Sigmoid colon (tissue), 7 donors: ENCODE measurements at places on chromosomes 11 and 22.

DNA sequence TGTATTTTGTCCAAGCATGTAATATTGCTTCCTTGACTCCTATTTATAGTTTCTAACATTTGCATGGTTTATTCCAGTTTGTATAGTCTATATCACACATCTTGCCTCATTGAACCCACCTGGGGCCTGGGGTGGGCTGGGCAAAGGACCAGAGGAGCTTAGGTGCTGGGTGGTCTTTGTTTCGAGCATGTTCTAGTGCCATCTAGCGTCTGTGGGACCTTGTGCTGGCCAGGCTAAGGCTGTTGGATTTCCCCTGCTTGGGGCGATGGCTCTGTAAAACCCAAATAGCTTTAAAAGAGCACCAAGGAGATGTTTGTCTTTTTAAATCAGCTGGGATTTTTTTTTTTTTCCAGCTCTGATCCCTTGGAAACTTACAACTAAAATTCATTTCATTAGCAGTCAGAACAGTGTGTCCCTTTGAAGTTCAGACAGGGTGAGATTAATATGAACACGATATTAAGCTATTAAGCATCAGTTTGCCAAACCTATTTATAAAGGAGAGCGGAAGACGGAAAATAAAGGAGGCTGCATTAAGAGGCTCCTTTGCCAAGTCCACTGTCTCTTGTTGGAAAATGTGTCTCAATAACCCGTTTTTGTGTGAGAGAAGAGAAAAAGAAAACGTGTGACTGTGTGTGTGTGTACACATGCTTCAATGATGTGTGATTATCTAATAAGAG lies 157.4 kb downstream of the COMMD9 start:
- DNase-seq = peak; percentile 82

GRCh38 chr11:8381871-8382396 lies 118.3 kb upstream of the LMO1 start:
- DNase-seq = no peak

GRCh38 chr11:120146413-120147093 lies 8.6 kb upstream of the TRIM29 start:
- no peak for DNase-seq

DNA sequence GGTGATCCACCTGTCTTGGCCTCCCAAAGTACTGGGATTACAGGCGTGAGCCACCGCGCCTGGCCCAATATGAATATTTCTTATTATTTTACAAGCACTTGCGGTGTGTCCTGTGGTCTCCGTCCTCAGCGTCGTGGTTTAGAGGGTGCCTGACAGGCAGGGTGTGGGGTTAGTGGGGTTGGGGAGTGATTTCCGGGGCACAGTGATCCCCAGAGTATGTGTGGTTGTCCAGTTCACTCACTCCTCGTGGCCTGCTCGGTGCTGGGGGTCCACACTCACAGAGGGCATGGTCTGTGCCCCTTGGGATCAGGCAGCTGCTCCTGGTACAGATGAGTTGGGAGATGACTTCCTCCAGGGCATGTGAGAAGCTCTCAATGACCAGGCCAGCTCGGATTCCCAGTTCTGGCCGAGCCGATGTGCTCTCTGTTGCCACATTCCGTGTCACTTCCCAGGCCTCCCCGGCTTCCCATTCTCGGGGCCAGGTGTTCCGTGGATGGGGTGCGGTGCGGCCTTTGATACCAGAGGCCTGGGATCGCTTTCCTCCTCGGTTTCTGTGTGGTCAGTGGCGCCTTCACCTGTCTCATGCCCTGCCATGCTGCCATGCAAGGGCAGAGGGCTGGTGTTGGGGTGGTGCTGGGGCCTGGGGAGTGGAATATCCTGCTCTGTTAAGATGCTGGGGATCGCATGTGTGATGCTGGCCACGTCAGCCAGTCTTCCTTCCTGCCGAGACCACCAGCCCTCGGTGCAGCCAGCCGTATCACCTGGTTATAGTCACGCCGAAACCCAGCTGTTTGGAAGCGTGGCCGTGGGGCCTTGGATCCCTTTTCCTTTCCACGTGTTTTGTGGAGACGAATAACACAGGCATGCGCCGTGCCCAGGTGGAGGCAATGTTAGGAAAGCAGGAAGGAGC lies 39.6 kb downstream of the PARVB start:
- DNase-seq = no peak

DNA sequence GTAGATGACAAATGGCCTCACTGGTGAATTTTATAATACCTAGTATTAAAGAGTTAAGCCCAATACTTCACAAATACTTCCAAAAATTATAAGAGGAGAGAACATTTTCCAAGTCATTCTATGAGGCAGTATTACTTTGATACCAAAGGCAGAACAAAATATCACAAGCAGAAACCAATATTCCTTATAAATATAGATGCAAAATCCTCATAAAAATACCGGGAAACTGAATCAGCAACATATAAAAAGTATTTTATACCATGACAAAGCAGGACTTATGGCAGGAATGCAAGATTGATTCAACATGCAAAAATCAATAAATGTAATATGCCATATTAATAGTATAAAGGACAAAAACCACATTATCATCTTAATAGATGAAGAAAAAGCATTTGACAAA lies 22.1 kb upstream of the AMPD3 start:
- no peak for DNase-seq

GRCh38 chr11:57444362-57445121 lies 15.8 kb upstream of the RTN4RL2 start:
- no peak for DNase-seq

DNA sequence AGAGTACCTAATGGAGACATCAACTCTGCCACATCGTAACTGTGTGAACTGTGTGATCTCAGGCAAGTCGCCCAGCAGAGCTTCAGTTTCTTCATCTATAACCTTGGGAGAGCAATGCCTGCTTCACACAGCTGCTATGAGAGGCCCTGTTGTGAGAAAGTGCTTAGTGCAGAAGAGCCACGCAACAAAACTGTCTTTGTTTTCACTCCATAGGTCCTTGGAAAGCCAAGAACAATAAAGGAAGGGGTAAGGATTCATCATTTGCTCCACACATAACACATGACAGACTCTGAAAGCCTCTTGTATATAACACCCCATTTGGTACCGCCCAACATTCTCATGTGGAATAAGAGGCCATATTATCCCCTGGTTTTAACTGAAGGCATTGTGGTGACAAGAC lies 231.9 kb upstream of the ISX start:
- DNase-seq = no peak

DNA sequence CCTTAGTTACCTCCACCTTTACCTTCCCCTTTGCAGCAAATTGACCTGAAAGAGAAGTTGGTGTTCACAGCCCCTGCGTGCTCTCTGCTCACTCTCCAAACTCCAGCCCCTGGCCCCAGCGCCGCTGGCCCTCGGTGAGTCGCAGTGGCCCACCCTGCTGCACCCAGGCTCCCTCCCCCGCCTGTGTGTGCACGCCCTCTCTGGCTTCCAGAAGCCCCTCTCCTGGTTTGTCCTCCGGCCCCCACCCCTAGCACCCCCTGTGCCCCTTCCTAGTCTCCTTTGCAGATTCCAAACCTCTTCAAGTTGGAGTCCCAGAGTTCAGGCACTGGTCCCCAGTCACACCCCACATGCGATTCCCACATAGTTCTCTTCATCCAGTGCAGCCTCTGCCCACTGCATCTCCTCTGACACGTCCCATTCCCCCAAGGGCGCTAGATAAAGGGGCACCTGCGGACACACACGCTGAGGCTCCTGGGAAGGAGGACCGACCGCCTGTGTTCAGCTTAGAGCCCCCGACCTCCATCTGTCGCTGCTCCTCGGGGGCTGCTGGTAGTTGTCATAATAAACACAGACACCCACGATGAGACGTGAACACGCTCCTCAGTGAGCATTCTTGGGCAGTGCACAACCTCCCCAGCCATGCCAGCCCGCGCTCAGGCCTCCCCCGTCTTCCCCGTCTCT lies 1.5 kb upstream of the PHRF1 start:
- DNase-seq = no peak

DNA sequence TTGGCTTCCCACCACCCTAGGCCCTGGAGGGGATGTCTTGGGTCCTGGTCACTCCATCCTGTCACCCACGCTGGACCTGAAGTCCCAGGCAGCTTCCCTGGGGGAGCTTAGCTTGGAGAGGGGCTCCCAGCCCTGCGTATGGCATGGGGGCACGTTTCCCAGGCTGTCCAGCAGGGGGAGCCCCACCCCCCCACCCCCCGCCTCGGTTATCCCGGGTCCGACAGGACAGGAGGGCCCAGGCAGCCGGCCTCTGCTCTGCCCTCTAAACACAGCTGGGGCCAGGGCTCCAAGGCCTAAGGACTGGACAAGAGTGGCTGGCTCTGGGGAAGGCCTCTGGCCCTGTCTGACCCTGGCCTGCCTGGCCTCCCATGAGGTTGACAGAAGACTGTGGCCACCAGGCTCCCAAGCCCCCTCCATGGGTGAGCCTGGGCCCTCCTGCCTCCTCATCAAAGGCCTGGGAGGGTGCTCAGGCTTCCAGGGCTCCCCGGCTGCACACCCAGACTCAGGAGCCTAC lies 104.8 kb downstream of the NECTIN1 start:
- peak; percentile 52 for DNase-seq

DNA sequence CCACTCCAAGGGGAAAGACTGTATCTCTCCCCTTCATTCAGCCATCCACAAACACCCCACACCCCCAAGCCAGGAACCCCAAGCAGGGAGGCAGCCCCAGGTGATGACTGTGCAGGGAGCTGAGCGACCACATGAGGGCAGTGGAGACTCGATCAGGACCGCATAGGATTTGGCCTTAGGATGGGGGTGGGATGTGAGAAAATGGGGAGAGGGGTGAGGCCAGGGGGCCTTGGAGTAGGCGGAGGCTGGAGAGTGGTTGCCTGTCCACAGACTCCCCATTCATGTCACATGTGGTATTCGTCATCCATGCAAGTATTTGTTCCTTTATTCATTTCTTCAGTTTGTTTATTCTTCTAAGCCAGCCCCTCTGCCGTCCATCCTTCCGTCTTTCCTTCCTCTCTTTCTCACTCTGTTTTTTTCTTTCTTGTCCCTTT lies 2.7 kb upstream of the RHOD start:
- DNase-seq = no peak

- no peak for DNase-seq
These were observed 417.6 kb downstream of the AASDHPPT start for GRCh38 chr11:106495046-106495445.

GRCh38 chr11:129723761-129724162 lies 91.9 kb upstream of the TMEM45B start:
- no peak for DNase-seq

- no peak for DNase-seq
These were observed 62.5 kb downstream of the NAT10 start for GRCh38 chr11:34167961-34168360.

- DNase-seq = no peak
These were observed 6.5 kb upstream of the CERK start for GRCh38 chr22:46744581-46744980.

DNA sequence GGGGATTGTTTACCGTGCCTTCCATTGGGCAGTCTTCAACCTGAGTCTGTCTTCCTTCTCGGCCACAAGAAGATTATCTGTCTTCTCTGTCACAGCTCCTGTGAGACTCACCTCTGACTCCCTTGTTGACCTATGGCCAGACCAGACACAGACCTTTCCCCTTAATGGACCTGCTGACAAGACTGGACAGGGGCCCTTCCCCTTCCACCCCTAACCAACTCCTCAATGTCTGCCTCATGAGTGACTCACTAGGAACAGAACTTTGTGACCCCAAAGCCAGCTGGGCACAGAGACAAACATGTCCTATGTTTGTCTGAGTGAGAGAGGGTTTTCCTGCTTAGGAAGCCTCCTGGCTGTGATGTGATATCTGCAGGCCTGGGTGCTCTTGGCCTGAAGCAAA lies 405.0 kb downstream of the BRD1 start:
- no peak for DNase-seq

GRCh38 chr11:19394525-19395016 lies 153.8 kb upstream of the E2F8 start:
- DNase-seq = no peak

DNA sequence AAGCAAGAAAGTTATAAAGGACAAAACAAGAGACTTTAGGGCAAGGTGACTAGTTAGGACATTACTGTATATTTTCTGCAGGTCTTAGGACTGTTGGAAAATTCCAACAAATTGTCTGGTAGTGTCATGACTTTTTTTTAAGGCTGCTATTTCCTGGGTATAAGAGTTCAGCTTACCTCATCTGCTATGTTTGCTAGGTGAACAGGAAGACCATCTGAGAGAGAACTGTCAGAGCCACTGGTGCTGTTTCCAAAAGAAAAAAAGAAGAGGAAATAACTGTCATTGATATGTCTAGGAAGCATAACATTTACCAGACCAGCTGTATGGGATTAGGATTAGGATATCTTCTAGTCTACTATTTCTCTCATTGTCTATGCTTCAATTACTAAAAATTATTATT lies 26.3 kb upstream of the MTCH2 start:
- DNase-seq = no peak

GRCh38 chr11:19355601-19356000 lies 114.9 kb upstream of the E2F8 start:
- DNase-seq = no peak

DNA sequence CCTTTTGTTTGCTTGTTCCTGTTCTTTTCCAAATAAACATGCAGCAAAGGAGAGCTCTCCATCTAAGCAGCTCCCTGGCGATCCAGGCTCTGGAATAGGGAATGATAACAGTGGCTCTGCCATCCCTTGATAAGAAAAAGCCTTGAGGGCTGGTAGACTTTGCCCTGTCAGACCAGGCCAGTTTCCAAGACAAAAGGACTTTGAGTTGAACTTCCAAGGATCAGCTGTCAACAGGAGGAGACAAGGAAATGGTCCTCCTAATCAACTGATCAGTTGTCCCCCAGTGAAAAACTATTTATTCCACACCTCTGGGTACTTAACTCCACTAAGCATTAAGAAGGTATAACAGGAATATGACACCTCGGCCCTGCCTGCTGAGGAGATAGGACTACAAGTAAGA lies 127.8 kb downstream of the PARVA start:
- DNase-seq = no peak

GRCh38 chr11:94849839-94850238 lies 81.7 kb downstream of the AMOTL1 start:
- no peak for DNase-seq

- no peak for DNase-seq
These were observed 13.7 kb downstream of the FAR1 start for GRCh38 chr11:13682212-13682611.

DNA sequence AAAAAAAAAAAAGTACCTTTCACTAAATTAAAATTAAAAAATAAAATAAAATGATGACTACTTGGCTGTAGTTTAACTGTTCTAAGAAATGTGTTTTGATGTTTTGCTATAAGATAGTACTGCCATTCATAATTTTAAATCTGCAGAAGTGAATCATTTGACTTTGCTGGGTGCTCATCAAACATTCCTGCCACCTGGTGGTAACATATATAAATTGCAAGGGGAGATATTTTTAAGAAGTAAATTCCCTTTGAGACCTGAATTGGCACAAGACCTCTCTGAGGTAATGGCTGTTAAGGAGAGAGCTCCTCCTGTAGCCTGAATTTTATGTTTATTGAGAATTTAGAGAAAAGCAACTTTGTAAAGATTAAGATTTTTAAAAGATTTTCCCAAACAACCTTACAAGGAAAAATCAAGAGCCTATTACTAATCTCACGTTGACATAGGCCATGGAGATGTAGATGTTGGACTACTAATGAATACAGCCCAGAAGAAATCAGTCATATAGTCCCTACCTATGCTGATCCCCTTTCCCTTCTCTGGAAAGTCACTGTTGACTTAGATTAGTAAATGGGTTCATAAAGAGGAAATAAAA lies 11.9 kb upstream of the NARS2 start:
- DNase-seq = no peak
